HS-27A (cell line): ENCODE measurements at places on chromosomes 5 and 9.

GRCh38 chr9:137157618-137158415, 12.0 kb downstream of the LRRC26 start:
- no peak for DNase-seq

- no peak for DNase-seq
Observed at GRCh38 chr5:148682058-148683026, 28.0 kb upstream of the HTR4 start.

DNA sequence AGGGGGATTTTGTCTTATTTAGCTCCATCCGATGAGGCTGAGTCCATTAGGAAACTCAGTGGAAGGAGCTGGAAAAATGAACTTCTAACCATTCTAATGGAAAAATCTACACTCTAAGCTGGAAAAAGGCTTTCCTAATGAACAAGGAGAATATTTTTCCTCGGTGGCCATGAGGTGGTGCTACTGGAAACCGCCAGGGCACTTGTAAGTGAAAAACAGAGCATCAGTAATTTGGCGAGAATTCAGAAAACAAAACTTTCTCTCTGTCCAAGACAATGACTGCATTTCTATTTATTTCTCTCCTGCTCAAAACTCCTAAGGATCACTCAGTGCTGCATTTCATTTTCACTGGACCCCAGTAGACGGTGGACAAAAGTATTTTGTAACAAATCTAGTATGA, 237.6 kb downstream of the TENT4A start:
- no peak for DNase-seq

- no peak for DNase-seq
Observed at GRCh38 chr9:4844056-4844838, 51.5 kb downstream of the RCL1 start.
